ENCODE measurements at places on chromosomes 12 and 14.

GRCh38 chr12:116406529-116406928 is 129.0 kb upstream of the MED13L start:
- no peak for DNase-seq

GRCh38 chr14:94615823-94616570 is 3.8 kb downstream of the SERPINA3 start:
- no peak for DNase-seq

- no peak for DNase-seq
Measured at GRCh38 chr14:60775296-60775695, 40.7 kb downstream of the MNAT1 start.

GRCh38 chr12:93102744-93103143 is 173.6 kb upstream of the EEA1 start:
- no peak for DNase-seq

DNA sequence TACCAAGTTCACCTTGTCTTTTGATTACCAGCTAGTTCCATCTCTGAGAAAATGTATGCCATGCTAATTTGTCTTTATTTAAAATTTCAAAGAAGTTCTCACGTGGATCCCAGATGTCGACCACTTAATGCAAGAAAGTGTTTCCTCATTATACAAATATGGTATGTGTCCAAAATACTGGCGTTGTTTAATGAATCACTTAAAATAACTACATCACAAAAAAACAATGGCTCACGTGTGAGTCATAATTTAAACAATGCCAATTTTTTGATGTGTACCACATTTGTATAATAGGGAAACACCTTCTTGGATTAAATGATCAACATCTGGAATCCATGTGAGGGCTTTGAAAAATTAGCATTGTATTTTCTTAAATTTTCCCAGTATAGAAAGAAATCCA is 40.8 kb downstream of the DBX2 start:
- DNase-seq, result no peak

- no peak for DNase-seq
Measured at GRCh38 chr12:88706286-88706685, 126.0 kb upstream of the KITLG start.

GRCh38 chr12:84874125-84874824 is 38.3 kb downstream of the SLC6A15 start:
- DNase-seq, result no peak

DNA sequence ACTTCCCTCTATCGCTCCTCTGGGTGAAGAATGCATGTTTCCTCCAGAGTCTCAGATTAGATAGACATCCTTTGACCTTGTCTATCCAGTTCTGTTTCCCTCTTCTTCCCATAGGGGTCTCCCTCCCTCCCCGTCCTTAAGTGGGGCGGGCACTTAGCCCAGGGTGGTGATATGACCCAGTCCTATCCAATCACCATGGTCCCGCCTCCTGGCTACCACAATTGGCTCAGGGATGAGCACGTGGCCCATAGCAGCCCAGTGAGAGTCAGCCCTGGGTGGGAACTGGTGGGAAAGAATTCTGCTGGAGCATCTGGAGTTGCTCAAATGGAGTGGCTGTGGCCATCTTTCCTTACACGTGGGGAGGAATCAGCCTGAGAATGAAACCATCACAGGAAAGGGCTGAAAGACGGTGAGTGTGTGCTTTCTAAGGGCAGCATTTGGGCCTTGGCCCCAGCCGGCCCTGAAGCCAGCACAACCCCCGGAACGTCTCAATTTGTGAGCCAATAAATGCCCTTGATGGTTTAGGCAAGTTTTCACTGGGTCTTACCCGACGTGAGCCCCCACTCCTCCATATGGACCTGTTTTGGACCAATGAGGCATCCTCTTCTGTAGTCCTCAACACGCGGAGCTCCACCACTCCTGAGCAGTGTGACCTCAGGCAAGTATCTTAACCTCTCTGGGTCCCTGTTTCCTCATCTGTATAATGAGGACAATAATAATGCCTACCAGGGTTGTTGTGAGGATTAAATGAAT is 14.4 kb upstream of the MLXIP start:
- DNase-seq, result no peak

DNA sequence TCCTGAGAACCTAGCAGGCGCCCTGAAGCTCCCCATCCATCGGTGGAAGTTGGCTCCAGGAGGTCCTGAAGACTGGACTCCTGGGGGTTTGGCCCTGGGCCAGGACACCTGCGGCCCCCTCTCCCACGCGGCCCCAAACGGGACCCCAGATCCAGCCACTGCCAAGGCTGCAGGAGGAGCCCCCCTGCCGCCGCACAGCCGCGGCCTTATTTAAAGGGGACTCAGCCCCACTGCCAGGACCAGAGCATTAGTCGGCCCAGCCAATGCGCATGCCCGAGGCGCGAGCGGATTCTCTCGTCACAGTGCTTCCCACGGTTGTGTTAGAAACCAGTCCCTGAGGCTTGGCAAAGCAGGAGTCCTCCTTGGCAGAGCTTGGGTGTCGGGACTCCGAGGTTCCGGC is 775.2 kb upstream of the ALG10B start:
- no peak for DNase-seq

- DNase-seq, result no peak
Measured at GRCh38 chr12:95443459-95443858, 30.5 kb upstream of the METAP2 start.

DNA sequence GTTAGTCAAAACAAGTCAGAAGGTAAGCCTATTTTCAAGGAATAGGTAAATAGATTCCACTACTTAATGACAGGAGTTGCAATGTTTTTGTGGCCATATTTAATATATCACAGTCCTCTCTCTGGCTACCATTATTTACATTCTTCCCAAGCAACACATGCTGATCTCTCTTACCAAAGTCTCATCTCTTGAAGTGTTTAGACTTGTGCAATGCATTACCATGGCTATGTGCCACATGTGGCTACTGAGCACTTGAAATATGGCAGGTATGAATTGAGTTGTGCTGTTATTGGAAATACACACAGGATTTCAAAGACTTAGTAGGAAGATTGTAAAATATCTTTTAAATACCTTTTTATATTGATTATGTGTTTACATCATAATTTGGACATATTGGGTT is 262.4 kb upstream of the PDE3A start:
- no peak for DNase-seq

DNA sequence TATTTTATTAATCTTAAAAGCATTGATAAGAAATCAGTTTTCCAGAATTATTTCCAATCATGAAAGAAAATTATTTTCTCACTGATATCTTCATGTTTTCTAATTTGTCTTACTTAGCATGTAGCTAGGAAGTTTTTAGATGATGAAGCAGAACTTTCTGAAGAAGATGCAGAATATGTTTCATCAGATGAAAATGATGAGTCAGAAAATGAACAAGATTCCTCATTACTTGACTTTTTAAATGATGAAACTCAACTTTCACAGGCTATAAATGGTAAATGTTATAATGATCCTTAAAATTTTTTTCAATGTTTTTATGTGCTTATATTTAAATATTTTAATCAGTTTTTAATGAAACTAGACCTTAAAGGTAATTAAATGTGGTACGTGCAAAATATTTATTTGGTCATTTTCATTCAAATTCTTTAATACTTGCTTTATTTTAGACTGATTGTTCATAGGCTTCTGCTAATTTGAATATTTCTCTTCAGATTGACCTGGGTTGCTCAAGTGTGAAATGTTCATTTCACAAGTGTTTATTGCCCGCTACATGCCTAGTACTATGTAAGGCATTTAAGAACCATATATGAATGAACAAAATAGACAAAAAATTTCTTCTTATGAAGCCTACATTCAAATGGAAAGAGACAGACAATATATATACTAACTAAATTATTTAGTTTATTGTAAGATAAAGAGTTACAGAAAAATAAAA is 49.5 kb downstream of the FANCM start:
- DNase-seq, result no peak

GRCh38 chr12:1509413-1510052 is 84.8 kb downstream of the FBXL14 start:
- no peak for DNase-seq

DNA sequence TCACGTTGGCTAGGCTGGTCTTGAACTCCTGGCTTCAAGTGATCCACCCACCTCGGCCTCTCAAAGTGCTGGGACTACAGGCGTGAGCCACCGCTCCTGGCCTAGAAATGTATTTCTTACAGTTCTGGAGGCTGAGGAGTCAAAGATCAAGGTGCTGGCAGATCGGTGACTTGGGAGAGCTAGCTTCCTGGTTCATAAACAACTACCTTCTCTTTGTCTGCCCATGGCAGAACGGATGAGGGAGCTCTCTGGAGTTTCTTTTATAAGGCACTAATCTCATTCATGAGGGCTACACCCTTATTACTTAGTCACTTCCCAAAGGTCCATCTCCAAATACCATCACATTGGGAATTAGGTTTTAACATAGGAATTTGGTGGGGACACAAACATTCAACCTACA is 38.9 kb downstream of the SLC17A8 start:
- DNase-seq, result no peak

GRCh38 chr12:119864591-119864990 is 12.5 kb downstream of the CIT start:
- no peak for DNase-seq

GRCh38 chr12:47591795-47592194 is 114.0 kb downstream of the RPAP3 start:
- DNase-seq, result no peak

- no peak for DNase-seq
Measured at GRCh38 chr12:20211981-20212421, 156.3 kb upstream of the PDE3A start.

- no peak for DNase-seq
Measured at GRCh38 chr14:73269729-73270531, 32.6 kb downstream of the PAPLN start.

DNA sequence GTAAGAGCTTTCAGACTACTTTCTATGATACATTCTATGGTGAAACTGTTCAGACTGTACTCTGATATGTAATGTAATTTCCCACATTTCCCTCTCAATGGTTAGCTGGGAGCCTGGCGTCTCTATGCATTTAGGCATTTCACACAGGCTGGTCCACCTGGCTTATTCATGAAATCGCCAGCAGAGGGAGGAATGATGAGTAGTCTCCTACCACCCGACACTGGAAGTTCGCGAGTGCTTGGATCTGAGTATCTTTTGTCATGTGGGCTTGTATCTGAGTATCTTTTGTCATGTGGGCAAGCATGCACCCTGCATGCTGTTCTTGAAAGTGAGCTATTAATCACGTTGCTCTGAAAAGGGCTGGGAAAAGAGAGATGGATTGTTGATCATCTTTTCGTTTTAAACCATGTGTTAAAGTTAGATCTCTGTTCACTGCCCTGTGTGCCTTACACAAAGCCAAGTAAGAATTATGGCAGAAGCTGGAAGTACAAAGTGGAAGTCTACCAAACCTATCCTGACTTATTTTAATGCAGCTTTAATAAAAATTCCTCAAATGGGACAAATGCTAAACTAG is 235.0 kb downstream of the ATP23 start:
- DNase-seq, result no peak

DNA sequence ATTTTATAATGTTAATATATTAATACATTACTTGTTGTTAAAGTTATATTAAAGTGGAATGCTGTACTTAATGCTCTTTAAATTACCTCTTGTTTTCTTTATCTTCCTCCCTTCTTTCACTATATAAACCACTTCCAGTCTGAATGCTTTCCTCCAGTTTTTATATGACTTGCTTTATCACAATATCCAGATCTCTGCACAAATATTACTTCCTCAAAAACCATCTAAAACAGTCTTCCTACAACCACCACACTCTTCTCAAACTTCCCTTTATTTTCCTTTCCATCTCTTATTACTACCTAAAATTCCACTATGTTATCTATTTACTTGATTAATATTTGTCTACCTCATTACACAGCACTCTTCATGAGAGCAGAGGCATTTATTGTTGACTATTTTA is 956.6 kb downstream of the LRFN5 start:
- no peak for DNase-seq

- DNase-seq, result no peak
Measured at GRCh38 chr12:34347367-34347766, 325.1 kb downstream of the ALG10 start.

GRCh38 chr12:119528241-119528640 is 65.3 kb upstream of the TMEM233 start:
- no peak for DNase-seq

- no peak for DNase-seq
Measured at GRCh38 chr14:87175175-87175574, 817.8 kb downstream of the GALC start.

- DNase-seq, result no peak
Measured at GRCh38 chr14:87745507-87746118, 247.4 kb downstream of the GALC start.

DNA sequence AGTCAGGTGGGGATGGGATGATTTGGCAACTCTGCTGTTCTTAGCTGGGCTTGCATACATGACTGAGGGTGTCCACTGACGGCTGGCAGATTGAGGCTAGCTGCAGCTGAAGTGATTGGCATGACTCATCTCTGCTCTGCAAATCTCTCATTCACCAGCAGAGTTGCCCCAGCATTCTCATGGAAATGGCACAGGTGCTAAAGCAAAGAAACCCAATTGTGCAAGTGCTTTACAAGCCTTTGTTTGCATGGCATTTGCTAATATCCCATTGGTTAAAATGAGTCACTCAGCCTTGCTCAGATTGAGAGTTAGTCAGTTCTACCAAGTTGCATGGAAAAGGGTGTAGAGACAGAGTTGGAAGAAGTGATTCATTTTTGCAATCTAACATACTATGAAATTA is 389.7 kb upstream of the FAR2 start:
- no peak for DNase-seq

DNA sequence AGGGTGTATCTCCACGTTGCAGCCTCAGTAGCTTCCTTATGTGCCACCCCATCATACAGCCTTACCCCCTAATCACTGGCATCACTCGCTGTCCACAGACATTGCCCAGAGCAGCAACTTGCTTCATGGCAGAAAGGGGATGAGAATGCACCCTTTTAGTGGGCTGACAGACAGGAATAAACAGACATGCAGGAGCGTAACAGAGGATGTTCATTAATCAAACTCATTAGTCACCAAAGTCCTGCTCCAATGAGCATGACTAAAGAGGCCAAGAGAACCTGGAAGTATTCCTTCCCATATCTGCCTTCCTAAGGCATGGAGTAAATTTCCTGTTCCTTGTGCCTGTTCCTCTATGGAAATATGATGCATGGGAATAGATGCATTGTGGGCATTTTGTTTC is 197.0 kb downstream of the PHLDA1 start:
- no peak for DNase-seq

- no peak for DNase-seq
Measured at GRCh38 chr14:21642683-21643082, 7.9 kb upstream of the OR10G2 start.

DNA sequence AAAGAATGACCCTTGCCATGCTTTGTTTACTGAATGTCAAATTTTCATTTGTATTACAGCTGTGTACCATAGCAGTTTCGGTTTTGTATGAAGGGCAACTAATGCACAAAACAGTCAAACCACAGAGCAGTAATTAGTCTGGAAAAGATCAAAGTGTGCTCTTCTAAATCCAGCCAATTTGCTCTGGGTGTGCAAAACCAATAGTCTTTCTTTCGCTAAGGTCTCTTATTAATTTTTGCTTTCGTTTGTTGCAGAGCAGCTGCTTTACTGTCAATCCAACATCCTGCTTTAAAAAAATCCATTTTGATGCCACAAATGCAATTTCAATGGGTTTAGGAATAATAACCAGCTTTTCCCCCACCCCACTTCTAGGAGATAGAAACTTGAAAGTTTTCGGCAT is 114.2 kb downstream of the BRMS1L start:
- DNase-seq, result no peak

Data from stimulated activated CD4-positive, alpha-beta T cell treated with anti-CD3 and anti-CD28 coated beads, Interleukin-12 subunit alpha, Interleukin-12 subunit beta, amount 100 ng/mL, for 4 hours (primary cell).